Activated CD4-positive, alpha-beta T cell treated with anti-CD3 and anti-CD28 coated beads, Interleukin-2, amount 50 U/mL, for 16 hours (primary cell): ENCODE measurements at places on chromosomes 2 and 18.

DNA sequence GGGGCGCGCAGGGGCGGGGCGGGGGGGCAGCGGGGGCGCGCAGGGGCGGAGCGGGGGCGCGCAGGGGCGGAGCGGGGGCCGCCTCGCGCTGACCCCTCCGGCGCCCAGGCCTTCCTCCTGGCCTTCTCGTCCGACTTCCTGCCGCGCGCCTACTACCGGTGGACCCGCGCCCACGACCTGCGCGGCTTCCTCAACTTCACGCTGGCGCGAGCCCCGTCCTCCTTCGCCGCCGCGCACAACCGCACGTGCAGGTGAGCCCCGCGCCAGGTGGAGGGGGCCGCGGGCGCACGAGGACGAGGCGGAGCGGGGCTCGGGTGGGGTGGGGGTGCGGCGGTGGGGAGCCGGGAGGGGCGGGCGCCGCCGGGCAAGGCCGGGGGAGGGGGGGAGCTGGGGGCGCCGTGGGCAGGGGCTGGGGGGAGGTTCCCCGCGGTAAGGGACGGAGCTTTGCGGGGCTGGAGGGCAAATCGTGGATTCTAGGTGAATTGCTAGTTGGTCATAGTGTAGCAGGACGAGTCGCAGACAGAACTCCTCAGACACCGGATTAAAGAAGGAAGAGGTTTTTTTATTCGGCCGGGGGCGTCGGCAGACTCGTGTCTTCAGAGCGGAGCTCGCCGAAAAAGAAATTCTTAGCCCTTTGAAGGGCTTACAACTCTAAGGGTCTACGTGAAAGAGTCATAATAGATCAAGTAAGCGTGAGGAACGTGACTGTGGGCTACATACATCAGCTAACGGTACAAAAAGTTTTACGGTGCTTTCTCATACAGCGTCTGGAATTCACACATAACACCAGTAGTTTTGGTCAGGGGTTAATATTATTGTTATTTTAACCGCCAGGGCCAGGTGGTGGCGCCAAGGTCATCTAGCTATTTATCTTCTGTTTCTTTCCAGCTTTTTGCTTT, 29.9 kb downstream of the ANO7 start:
- no peak for DNase-seq

DNA sequence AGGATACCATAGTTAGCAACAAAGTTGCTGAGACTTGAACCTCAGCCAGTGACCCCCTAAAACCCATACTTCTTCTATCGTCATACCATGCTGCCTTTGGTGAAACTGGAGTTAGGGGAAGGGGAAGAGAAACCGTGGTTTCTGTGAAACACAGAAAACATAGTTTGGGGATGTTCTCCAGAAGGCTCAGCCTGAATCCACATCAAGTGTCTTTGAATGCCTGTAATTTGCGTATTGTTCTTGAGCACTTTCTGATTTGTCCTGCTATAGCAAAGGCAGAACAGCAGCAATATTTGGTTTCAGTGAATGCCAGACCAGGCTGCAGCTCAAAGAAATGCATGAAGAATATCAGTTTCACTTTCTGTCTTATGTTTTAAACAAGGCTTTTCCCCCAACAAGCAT, 258.7 kb downstream of the TTC32 start:
- no peak for DNase-seq

- no peak for DNase-seq
These were observed 42.1 kb downstream of the TPGS2 start for GRCh38 chr18:36786686-36787085.

GRCh38 chr18:12086249-12086648, 7.4 kb upstream of the ANKRD62 start:
- no peak for DNase-seq
